ENCODE measurements at places on chromosomes 7 and 10.

GRCh38 chr7:72258074-72258473 is 154.1 kb downstream of the CALN1 start:
- no peak for DNase-seq

DNA sequence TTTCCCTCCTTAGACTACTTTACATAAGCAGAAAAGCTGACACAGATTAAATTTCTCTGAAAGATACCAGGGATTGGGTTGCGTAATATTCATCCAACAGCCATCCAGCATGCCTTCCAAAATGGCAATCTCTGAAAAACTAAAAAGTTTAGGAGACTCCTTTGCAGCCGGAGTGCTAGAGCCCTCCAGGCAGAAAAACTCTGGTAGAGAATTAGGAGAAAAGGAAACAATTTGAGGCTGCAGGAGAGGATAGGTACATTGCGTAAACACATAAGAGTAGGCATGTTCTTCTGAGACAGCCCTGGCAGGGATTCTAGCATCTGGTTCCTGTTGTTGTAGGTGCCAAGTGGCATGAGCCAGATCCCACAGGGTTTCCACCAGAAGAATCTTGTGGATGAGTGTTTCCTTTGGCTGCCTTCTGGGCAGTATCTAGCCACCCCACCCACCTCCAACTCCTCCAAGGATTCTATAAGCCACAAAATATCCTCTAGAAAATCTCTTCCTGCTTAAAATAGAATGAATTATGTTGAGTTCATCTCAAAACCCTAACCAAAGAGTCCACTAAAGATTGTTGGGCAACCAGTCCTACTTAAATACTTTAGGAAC is 402.4 kb downstream of the HGF start:
- DNase-seq = no peak

GRCh38 chr10:35834877-35835494 is 192.9 kb upstream of the FZD8 start:
- no peak for DNase-seq

DNA sequence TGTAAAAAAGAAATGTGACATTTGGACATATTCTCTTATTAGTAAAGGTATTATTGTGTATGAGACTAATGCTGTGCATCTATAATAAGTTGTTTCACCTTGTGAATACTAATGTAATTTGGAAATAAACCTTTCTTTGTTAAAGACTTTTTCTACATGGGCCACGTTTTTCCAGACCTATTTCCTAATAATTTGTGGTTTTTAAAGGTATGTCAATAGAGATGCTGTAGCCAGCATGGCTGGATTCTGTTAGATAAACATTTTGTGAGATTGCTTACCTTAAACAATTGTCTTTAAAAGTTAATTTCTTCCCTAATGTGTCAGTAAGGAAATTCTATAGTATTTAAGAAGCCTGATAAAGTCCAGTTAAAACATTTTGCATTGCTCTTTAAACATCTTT is 56.0 kb downstream of the KAT6B start:
- DNase-seq = no peak

- no peak for DNase-seq
These were observed 210.9 kb downstream of the CREB5 start for GRCh38 chr7:28623105-28623730.
